Hematopoietic multipotent progenitor cell treated with erythropoietin and hydrocortisone succinate and interleukin-3 and kit ligand, for 15 days (in vitro differentiated cells): ENCODE measurements at places on chromosomes 11 and 22.

DNA sequence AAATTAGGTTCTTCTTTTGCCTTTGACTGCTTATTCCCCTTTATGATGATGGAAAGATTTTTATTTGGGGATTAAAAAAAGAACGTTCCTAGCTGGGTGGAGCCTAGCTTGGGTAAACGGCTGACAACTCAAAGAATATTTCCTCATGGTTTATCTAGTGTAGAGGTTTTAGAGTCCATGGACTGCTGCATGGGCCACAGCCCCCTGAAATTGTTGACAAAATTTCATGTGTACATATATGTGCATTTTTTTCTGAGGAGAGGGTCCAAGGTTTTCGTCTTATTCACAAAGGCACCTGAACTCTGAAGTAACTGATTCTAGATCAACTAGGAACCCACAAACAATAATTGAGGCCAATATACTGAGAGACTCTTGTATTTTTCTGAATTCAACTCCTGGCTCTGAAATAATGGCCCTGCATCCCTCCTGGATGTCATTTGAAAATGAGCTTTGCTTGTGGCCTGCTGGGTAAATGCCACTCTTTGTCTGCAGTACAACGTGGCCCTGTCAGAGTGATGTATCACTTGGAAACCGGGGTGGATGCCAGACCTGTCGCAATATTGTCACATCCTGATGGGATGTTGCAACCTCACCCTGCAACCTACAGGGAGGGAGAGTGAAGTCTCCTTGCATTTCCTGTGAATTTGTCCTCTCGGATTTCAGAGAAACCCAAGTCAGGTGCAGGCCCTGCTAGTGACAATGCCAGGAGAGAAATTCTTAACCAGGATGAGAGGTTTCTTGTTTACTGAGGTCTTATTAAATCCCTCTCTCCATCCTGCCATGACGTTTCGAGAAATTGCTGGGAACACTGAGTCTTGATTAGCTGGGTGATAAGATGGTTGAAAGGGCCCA lies 33.8 kb downstream of the EHF start:
- DNase-seq, result no peak

GRCh38 chr11:13669544-13670488 lies 1.3 kb downstream of the FAR1 start:
- peak; percentile 28 for DNase-seq

DNA sequence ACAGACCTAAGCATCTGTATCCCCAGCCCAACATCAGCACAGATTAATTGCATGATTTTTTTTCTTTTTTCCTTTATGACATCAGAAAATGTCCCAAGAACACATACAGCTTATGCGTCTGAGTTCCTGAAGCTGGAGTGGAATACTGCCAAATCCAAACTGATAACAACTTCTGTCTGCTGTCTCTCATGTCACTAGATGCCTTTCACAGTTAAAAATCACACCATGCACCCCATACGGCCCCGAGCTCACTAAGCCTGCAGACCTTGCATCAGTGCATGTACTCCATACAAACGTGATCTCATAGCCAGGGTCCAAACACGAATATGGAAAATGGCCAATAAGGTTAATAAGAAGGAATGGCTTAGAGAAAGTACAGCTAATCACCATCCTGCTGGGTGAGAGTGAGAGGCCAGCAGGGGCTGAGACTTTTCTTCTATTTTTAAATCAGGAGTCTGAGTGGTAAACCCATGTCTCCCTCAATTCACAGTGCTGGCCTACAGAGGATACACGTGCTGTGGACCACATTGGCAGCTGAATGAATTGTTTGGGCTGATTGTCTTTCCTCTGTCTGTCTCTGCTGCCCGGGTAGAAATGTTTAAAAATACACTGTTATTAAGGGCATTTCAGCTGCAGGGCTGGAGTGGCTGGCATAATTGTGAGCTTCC lies 350.6 kb upstream of the RAG2 start:
- DNase-seq, result no peak

DNA sequence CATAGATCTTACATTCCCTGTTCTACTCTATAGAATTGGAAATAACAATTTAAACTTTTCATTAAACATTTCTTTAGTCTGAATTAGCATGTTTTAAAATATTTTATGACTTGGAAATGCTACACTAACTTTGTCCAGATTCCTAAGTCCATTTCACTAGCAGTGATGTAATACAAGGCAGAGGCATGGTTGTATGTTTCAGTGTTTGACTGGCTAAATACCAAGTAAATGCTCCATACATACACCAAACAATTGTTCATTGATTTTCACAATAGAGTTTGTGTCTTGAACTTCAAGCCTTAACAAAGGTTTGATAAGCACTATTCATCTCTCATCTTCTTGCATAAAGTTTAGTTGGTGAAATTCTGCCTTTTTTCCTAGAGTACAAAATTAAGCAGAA lies 13.5 kb downstream of the ZBED5 start:
- no peak for DNase-seq

- no peak for DNase-seq
Measured at GRCh38 chr22:29224121-29224858, 18.6 kb downstream of the EMID1 start.

DNA sequence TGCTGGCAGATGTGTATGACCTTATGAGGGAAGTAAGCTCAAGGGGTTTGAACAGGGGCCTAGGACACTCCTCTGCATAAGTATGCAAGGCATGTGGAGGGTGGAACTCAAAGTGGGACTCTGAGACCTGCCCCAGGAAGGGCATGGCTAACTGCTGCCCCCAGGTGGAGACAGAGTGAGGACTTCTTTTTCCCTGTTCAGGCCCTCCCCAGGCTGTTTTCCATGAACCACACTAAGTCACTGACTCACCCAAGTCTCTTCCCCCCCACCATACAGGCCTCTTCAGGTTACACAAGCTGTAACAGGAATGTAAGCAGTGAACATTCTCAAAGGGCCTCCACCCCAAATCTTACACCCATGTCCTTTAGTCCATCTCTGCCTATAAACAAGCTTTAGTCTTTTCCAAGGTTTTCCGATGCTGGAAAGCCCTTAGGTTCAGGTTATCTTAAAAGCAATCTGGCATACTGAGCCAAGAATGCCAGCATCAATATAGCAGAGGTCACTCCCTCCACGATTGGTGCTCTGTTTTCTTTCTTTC lies 13.1 kb downstream of the EEF1G start:
- DNase-seq, result peak; percentile 70

GRCh38 chr11:113401718-113402117 lies 14.1 kb downstream of the ANKK1 start:
- peak; percentile 43 for DNase-seq

DNA sequence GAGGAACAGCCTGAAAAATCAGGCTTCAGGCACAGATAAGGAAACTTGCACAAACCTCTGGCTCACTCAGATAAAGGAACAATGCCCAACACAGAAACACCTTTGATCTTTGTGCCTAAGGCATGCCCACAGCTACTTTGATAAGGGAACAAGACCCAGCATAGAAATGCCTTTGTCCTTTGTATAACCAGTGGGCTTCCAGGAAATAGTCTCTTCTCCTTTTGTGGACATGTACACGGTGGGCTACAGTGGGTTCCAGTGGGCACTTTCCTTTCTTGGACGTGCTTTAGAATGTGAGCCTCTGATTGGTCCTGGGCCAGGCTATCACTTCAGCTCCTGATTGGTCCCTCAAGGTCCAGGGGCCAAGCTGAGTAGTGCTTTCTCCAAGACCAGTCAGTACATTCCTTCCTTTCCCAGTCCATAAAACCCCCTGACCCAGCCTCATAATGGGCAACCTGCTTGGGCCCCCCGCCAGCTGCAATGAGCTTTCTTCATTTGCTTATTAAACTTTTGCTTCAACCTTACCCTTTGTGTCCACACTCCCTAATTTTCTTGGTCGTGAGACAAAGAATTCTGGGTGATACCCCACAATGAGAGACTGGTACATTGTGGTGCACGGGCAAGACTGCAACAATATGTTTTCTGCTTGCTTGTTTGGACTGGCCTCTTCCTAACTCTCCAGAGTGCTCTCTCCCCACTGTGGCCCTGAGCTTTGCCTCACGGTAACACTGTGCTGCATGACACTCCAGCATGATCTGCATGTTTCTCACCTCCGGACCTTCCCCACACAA lies 1.7 kb upstream of the CABIN1 start:
- no peak for DNase-seq

- no peak for DNase-seq
Measured at GRCh38 chr11:30317030-30317429, 5.9 kb upstream of the ARL14EP start.

GRCh38 chr11:23974601-23975000 lies 522.3 kb upstream of the LUZP2 start:
- no peak for DNase-seq

DNA sequence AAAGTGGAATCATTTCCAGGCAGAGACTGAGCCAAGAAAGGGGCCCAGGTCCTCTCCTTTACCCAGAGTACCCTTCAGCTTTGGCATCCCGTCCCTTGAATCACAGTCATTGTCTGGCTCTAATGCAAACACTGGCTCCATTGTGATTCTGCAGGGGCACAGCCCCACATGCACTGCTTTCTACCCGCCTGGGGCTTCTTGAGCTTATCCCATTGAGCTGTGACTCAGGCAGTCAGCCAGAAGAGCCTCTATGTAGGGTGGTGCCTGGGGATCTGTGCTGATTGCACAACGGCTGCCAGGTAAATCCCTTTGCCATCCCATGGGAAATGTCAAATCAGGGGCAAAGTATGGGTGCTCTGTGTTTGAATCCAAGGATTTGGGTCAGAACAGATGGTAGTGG lies 88.9 kb downstream of the RASSF10 start:
- DNase-seq, result no peak

DNA sequence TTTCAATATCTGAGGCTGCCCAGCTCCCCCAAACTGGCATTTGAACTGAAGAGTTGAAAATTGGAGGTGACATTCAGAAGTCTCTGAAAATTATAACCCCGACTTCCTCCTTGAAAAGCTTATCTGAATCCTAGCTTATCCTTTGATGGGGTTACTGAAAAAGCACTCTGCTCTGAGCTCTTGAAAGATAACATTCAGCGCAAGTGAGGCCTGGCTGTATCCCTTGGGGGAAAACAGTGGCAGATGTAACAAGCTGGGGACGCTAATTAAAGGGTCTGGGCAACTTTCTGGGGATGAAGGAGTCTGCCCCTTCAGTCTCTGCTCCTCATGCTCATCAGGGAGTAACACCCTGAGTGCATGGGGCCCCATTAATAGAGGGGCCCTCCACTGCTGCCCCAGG lies 402.0 kb upstream of the CADM1 start:
- DNase-seq, result no peak

GRCh38 chr22:19984201-19984753 lies 32.3 kb downstream of the ARVCF start:
- DNase-seq, result no peak

DNA sequence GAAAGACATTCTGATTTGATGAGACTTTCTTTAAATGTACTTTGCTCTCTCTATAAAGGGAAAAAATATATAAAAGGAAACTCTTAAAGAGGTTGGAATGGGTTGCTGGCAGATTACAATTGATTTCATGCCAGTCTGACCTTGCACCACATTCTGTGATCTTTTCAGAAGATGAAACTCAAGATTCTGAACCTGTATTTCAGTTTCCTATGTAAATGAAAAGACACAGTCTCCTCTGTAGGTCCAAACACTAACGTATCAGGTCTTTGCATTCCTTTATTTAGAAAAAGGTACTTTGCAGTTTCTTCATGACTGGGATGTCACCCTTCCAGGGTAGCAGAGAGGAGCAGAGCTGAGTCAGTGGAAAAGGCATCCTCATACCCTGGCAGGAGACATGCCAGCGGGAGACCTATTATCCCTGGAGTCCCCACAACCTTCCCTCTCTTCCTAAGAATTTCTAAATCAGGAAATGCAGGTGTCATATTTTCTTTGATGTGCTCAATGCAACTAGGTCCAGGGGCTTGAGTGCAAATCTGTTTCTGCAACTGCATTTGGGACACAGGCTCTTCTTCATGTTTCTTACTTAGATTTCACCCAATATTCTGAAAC lies 282.6 kb downstream of the CADM1 start:
- no peak for DNase-seq

DNA sequence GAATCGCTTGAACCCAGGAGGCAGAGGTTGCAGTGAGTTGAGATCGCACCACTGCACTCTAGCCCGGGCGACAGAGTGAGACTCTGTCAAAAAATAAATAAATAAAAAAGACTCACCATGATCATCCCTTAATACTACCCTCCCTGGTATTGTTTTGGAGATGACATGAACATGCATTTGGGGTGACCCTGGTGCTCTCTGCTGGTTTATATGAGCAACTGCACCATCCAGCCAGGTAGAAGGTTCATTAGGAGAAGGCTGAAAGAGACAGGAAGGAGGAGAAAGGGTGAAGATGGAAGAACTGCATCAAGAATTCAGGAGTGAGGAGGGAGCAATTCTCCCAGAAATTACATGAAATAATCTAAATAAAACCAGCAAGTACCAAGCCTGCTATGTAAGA lies 37.8 kb downstream of the SLC5A1 start:
- DNase-seq, result peak; percentile 11

DNA sequence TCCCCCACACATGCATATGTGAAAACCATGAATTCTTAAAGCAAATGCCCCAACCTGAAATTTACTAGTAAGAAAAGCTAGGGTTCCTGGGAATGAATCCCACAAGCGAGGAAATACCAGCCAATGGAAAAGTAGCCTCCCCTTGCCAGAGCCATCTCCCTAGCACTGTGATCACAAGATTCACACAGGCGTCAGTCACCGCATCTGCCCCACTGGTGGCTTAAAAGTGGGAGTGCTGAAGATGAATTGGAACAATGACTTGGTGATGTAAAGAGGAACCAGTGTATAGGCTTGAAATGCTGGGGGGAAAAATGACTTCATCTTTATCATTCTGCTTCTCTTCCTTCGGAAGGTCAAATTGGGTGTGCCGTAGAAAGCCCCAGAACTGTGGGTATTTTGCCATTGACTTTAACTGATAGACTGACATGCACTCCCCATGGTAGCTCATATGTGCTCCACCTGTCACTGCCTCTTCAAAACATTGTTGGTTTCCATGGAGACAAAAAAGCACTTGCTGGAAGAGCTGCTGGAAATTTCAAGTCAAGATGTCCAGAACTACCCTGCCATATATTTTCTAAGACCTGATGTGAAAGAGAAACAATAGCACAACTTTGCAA lies 19.2 kb upstream of the ASPHD2 start:
- DNase-seq, result no peak

GRCh38 chr11:27679136-27680015 lies 20.9 kb downstream of the BDNF start:
- no peak for DNase-seq

GRCh38 chr11:119681361-119681910 lies 47.6 kb downstream of the NECTIN1 start:
- DNase-seq, result no peak
